T-cell (primary cell): ENCODE measurements at places on chromosomes 7 and 10.

- no peak for DNase-seq
Observed at GRCh38 chr7:27106181-27106900, 3.9 kb upstream of the HOXA2 start.

DNA sequence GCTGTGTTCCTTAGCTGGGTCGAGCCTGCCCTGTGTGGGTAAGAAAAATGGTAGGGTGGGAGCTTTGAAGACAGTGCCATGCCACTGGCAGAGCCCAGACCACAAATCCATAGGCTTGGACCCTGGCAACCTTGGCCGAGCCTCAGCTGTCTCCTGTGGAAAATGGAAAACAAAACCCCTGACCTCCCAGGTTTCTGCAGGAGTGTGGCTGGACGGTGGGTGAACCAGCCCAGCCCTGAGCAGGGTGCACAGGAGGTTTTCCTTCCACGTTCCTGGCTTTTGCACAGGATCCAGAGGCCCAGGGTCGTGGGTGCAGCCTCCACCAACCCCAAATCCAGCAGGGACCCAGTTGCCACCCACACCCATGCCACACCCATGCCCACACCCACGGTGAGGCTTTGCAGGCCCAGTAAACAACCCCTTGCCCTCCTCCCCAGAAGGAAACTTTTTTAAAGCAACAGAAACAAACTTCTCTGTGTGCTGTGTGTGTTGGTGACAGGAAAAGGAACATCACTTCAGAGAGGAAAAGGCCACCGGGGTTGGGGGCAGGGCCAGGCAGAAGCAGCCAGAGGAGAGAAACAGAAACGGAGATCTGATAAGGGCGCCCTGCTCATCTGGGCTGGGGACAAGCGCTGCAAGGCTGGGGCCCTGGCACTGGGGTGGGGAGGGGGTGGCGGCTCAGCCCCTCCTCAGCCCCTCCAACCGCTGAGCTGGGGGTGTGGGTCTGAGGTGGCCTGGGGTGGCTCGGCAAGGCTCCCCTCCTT, 20.7 kb upstream of the ZMIZ1 start:
- peak; percentile 58 for DNase-seq

DNA sequence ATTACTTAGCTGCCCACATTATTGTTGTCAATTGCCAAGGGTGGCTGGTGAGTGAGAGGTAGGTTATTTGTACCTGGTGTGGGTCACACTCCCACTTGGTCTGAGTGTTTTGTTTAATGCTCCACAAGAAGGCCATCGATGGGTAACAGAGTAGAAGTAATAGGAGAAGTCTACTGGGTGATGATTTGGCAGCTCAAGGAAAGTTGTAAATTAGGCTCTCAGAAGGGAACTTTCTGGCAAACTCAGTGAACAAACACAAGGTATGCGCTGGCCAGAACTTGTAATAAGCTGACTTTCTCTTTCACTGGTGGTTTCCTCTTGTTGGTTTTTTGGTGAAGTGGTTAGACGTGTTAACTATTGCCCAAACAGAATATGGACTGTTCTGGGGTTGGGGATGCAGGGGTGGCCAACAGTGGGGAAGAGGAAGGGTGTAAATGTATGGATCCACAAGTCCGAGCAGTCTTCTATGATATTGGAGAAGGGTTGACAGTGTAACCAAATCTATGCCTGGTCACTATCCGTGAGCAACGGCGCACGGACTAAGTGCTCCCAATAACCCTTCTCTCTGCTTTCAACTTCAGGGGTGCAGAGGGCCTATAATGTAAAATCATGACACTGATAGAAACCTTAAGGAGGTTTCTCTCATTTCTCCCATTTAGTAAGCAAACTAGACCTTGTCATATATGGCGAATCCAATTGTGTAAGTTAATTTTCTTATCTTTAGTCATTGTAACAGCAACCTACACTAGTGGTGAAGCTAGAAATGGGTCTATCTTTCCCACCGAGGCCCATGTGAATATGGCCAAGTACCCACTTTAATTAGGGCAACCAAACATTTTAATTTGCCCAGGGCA, 212.8 kb downstream of the PTEN start:
- DNase-seq = no peak

DNA sequence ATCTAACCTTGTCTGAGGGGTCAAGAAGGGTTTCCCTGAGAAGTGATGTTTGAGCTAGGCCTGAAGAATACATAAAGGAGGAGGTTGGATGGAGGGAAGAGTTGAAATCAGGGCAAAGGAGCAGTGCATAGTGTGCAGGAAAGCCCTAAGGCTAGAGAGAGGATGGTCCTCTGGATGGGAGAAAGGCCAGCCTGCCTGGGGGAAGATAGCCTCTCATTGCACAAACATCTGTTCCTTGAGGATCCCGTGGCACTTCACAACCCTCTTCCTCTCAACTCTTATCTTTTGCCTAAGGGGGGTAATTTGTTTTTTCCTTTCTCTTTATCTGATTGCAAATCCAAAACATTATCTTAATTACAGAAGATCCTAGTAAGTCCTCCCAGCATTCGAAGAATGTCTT, 35.7 kb downstream of the STAMBPL1 start:
- no peak for DNase-seq

DNA sequence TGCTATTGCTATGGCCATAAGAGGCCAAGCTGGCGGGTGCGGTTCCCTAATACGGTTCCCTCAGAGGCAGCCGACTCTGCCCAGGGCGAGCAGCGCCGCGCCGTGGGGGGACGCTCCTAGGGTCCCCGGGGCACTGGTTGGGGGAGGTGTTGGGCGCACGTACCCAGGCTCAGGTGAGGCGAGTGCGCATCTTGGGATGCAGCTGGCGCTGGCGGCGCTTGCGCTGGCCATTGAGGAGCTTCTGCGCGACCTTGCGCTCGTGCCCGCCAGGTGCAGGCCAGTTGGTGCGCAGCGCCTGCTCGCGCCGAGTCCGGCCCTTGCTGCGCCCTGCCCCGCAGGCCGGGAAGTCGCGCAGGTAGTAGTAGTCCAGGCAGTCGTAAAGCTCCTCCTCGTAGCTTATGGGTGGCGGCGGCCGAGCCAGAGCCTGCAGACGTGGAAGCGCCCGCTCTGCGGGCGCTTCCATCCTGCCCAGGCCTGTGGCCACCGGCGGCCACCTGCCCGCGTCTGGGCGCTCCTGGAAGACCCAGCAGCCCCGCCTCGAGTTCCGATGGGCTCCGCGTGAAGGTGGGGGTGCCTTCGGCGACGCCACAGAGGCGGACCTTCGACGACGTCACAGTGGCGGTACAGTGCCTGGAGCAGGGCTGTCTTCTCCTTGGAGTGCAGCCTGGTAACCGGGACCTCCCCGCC, at the start of gene NUPR2:
TSS of gene NUPR2 (minus strand) at position 566 of the 687 bp plus-strand sequence. CDS start at position 463, 103 bp downstream.
- no peak for DNase-seq

DNA sequence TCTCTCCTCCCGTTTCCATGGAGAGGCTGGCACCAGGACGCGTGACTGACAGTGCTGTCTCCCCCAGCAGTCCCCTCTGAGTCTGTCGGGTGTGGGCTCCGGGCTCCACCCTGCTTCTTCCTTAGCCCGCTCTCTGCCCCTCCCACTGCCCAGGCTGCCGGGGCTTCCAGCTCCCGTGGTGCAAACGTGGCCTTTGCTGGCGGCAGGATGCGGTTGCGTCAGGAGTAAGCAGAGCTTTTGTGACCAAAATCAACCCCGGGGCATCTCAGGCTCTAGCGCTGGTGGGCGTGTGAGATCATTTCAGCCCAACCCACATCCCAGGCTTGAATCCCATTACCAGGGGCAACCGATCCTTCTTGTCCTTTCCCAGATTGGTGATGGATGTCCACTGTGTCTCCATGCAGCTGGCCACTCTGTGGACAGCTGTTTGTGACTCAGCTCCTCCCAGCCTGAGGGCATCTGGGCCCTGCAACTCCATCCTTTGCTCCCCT, 28.2 kb downstream of the PTPRE start:
- DNase-seq = no peak

- DNase-seq = no peak
Observed at GRCh38 chr7:43491984-43492383, 90.9 kb upstream of the STK17A start.
